A549 treated with Mapracorat at 1 μM for 4 hours (cell line): ENCODE measurements at places on chromosomes 1 and 21. TPM values are rescaled to one million over a fixed set of nuclear protein-coding genes. Genes with fewer than 3 reads are reported as not detected.

Gene GBP4
- 0.07 to 0.08 TPM in 2 of 5 replicates, not detected in the others for total RNA-seq

Gene PLA2G2A
- not detected in 5 replicates for total RNA-seq

Gene HTR6
- total RNA-seq, result 0.15 to 0.22 TPM (median 0.19 TPM) in 4 of 5 replicates, not detected in the other

Gene CKS1B
- 332 to 365 TPM (median 355 TPM) in 5 replicates for total RNA-seq

Gene MATN1
- 0.11 to 0.26 TPM (median 0.17 TPM) in 4 of 5 replicates, not detected in the other for total RNA-seq

Gene EPB41
- total RNA-seq, result 3.7 to 5.4 TPM (median 3.9 TPM) in 5 replicates

Gene OPRD1
- 0.01 to 0.02 TPM (median 0.02 TPM) in 4 of 5 replicates, not detected in the other for total RNA-seq
